ENCODE measurements at places on chromosomes 3 and 15.
A peak's percentile ranks its signal among the peaks of the same experiment; 100 is the strongest.

GRCh38 chr3:5929027-5929426 lies 741.5 kb downstream of the EDEM1 start:
- no peak for DNase-seq

DNA sequence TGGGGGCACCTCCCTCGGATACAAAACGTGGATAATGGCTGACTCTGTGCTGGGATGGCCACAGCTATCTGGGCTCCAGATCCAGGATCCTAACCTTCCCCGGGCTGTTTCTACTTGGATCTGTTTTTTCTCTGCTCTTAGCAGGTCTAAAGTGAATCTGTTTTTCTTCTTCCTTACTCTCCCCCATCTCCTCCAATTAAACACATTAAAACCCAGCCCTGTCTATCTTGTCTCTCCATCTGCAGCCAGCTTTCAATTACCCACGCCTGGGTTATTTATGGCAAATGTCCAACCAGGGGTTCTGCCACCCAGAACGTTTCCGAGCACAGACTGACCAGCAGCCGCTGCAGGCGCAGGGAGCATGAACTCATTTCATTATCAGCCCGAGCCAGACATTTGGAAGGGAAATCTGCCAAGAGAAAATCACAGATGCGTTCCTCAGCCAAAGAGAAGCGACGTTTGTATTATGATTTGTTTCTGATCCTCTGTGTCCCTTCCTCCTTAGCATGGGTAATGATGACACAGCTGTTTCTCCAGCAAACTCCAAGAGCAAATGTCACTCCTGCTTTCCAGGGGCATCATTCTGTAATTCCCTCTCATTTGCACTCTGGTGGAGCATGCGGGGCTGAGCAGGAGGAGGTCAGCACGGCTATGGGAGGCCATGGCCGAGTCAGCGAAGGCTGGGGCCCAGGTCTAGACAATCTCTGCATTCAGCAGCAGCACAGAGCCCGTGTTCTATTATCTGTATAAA lies 42.0 kb downstream of the UMPS start:
- peak; percentile 75 for DNase-seq

DNA sequence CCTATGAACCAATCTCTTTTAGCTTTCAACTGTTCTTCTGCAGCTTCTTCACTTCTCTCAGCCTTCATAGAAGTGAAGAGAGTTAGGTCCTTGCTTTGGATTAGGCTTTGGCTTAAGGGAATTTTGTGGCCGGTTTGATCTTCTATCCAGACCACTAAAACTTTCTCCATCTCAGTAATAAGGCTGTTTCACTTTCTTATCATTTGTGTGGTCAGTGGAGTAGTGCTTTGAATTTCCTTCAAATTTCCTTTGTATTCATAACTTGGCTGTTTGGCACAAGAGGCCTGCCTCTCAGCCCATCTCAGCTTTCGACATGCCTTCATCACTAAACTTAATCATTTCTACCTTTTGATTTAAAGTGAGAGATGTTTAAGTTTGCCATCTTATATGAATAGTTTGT lies 21.7 kb downstream of the DZIP1L start:
- no peak for DNase-seq

- no peak for DNase-seq
Observed at GRCh38 chr3:142481196-142481595, 33.4 kb upstream of the XRN1 start.

DNA sequence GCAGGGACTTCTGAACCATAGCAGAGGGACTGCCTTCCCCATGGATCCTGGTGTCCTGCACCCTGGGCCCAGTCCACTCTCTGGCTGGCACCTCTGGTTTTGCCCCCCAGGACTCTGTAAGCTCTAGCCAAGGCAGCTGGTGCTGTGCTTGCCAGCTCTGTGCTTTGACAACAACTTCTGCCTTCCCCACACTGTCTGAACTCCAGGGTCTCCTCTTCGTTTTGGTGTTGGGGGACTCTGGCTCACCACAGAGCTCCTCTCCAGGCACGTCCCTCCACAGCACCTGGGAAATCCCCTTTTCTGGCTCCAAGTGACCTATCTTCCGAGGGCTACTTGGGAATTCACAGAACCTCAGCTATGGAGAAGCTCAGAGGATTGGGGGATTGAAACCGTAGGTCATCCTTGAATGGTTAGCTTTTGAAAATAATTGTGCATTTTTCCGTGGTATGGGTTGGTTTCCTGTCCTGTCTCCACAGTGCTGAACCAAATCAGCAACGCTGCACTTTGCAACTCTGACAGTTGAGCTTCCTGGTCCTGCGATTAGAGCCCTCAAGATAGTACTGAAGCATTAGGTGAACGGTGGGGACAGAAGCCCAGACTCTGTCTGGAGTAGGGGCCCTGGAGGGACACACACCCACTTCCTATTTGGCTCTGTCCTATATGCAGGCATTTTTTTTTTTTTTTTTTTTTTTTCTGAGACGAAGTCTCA lies 152.4 kb downstream of the APBA2 start:
- DNase-seq = no peak

DNA sequence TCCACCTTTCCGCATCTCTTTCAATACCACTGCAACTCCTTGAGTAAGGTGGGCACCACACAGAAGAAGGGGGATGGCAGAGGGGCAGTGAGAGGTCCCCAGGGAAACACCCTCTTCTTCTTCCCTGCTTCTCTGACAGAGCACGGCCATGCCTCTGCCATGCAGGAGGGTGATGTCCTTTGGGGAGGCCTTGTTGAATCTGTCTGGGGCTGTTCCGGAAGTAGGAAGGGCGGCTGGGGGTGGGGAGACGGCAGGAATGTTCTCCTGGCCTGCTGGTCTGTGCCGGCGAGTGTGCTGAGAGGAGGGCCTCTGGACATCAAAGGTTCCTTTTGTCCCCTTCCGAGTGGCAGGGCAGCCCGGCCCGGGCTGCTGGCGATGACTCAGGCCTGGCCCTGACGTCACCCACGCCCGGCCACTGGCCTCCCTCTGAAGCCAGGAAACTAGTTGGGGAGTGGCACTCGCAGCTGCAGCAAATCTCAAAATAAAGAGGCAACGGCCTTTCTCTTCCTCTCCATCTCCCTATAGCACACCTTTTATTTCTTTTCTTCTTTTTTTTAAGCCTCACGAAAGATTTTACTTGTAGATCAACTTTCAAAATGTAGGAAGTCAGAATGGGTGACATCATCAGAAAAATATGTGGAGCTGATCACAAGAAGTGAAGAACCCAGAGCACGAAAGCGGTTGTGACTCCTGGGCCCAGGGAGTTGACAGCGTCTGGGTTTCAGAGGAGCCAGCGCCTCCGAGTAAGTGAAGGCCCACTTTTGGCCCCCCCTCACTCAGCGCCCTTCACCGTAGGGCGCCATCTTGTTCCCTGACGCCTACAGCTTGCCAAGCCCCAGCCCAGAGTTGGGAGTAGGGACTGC lies at the start of gene ZBTB38:
TSS of gene ZBTB38 (plus strand) at position 443 of the 863 bp plus-strand sequence. CDS start 73,885 bp downstream, outside the sequence.
- peak; percentile 80 for DNase-seq

DNA sequence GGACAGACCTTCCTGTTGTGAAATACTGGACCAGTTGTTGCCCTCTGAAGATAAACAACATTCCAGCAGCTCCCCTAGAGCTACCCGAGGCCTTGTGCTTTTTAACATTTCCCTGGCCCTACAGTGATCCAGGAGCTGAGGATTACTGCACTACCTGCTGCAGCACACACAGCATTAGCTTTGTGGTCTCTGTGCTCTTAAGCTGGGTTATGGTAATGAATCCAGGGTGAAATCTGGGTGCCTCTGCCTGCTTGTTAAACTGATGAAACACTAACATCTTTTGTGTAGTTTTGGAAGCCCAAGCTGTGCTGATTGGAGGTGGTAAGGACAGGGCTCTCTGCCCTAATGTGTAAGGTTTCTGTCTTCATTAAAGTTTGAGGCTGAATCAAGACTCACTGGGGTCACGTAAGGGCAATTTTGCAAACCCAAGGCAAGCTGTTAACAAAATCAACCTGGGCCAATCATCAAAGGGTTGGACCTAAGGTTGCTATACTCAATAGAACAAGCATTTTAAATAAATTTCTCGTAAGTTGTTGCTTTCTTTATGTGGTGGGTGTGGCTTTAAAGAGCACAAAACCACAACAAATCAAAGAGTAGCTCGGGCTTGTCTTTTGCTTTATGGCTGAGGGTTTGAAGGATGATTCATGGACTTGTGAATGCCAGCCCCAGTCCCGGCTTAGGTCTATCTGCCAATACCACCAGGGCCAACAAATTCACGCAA lies 183.9 kb downstream of the TPRG1 start:
- no peak for DNase-seq

DNA sequence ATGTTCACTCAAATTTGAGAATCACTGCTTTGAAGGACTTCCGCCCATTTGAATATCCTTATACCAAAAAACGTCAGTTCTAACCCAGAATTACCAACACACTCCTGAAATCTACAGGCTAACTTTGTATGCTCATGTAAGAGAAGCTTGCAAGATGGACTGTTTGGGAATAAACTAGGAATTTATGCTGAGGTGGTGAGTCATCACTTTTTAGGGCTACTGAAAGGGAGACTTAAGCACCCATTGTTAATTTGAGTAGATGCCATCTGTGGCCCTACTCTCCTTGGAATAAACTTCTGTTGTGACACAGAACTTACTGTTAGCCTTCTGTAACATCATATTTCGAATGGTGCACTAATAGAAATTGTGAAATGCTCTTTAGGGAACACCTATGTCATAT lies 74.6 kb downstream of the FGF12 start:
- no peak for DNase-seq

- no peak for DNase-seq
Observed at GRCh38 chr3:50318615-50319014, 3.9 kb downstream of the HYAL2 start.
